Activated CD4-positive, alpha-beta T cell treated with anti-CD3 and anti-CD28 coated beads for 36 hours (primary cell): ENCODE measurements at places on chromosomes 2 and 18. TPM values are rescaled to one million over a fixed set of nuclear protein-coding genes. Genes with fewer than 3 reads are reported as not detected.

GRCh38 chr2:206562375-206562774, 79.9 kb upstream of the FAM237A start:
- no peak for DNase-seq
- no peak overlapping the region for H3K4me3 ChIP-seq
- no peaks in the 10 kb centered on the region for H3K27me3 ChIP-seq
- H3K4me1 ChIP-seq: peaks cover 20% of the 10 kb centered on the region
- H3K36me3 ChIP-seq: no peaks in the 10 kb centered on the region

- no peaks in the 10 kb centered on the region for H3K4me1 ChIP-seq
- H3K27me3 ChIP-seq: no peaks in the 10 kb centered on the region
- no peak overlapping the region for H3K27ac ChIP-seq
- no peaks in the 10 kb centered on the region for H3K36me3 ChIP-seq
- DNase-seq: peak; percentile 63
Observed at GRCh38 chr2:241064008-241064801, 37.9 kb downstream of the MTERF4 start.

Gene MBP
- total RNA-seq: 47.0 TPM

- no peak overlapping the region for H3K4me3 ChIP-seq
- H3K4me1 ChIP-seq: peaks cover 26% of the 10 kb centered on the region
- no peaks in the 10 kb centered on the region for H3K27me3 ChIP-seq
- H3K27ac ChIP-seq: no peak overlapping the region
- DNase-seq: no peak
- peaks cover 50% of the 10 kb centered on the region for H3K36me3 ChIP-seq
Observed at GRCh38 chr2:134943540-134943939, 24.9 kb downstream of the CCNT2 start.
